Psoas muscle (tissue), 8 donors: ENCODE measurements at places on chromosomes 4 and X. TPM values are rescaled to one million over a fixed set of nuclear protein-coding genes. Genes with fewer than 3 reads are reported as not detected.

DNA sequence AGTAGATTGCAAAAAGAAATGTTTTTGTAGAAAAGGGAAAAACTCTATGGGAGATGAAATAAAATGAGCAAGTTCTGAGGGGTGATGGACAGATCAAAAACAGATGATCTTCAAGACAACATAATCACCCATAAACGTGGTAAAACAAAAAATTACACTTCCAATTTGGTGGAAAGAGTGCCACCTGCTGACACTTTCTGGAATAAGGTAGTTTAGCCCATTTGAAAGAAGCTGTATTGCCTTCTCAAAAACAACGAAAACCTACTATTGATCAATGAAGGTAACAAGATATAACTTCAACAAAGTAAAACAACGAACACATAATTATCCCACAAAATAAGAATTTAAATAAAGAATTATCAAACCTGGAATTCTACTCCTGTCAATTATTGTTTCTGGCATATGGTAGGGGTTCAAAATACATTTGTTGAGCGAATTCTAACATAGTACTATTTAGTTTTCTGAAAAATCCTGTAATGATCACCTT, 2.5 kb downstream of the COQ2 start:
- H3K27me3 ChIP-seq, result no peaks in the 10 kb centered on the region
- H3K4me3 ChIP-seq, result no peak overlapping the region
- H3K27ac ChIP-seq, result no peak overlapping the region
- no peak for DNase-seq

- no peaks in the 10 kb centered on the region for H3K27me3 ChIP-seq
- no peak overlapping the region for H3K4me3 ChIP-seq
- no peak overlapping the region for H3K27ac ChIP-seq
- no peaks in the 10 kb centered on the region for H3K36me3 ChIP-seq
Observed at GRCh38 chr4:55979562-55979961, 30.8 kb downstream of the CEP135 start.

- H3K27ac ChIP-seq, result no peak overlapping the region
- no peaks in the 10 kb centered on the region for H3K27me3 ChIP-seq
- H3K4me1 ChIP-seq, result no peaks in the 10 kb centered on the region
- no peak for DNase-seq
Observed at GRCh38 chrX:83934220-83934619, 73.3 kb downstream of the CYLC1 start.

COX7B2 gene
- total RNA-seq, result not detected

- DNase-seq, result no peak
- H3K27me3 ChIP-seq, result no peaks in the 10 kb centered on the region
- no peaks in the 10 kb centered on the region for H3K36me3 ChIP-seq
Observed at GRCh38 chr4:149465955-149466354, 349.7 kb downstream of the IQCM start.

DNA sequence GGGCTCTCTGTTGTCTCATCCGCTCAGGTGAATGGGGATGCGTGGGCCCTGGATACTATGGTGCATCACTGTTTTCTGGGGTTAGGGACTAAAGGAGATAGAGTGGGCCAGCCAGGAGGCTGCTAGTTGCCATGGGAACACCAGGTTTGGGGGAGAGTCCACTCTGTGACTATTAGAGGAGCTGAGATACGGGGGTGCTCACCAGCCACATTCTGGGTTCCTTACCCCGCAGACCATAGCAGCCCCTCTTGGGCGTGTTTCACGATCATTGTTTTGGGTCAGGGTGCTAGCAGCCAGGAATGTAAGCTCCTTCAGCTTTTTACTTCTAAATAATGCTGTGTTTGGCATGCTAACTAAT, 4.6 kb downstream of the EFNB1 start:
- peaks cover 8% of the 10 kb centered on the region for H3K4me1 ChIP-seq
- H3K36me3 ChIP-seq, result no peaks in the 10 kb centered on the region
- no peaks in the 10 kb centered on the region for H3K27me3 ChIP-seq
- H3K27ac ChIP-seq, result no peak overlapping the region

PHEX gene
- total RNA-seq, result not detected

DNA sequence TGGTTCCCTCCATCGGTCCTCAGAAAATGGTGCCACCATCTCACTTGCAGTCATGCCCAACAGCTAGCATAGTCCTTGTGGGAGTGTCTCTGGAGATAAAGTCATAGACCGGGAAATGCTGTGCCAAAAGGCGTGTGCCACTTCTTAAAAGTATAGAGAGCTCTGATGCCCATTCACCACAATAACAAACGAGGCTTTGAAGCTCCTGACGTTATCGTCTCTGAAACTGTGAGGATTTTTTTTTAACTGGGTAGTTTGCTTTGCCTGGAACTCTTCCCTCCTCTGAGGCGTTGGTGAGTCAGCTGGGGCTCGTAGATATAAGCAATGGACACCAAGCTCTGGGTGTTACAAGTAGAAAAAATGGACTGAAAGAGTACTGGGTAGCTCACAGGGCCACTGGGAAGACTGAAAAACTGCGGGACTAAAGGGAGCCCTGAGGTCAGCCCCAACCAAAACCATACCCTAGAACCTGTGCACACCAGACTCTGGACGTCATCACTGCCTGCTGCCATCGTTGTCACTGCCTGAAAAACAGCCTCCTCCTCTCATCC, 89.4 kb upstream of the TRIM2 start:
- no peaks in the 10 kb centered on the region for H3K36me3 ChIP-seq
- no peak for DNase-seq
- no peak overlapping the region for H3K27ac ChIP-seq
- H3K4me1 ChIP-seq, result peaks cover 3% of the 10 kb centered on the region
